NCI-H2171 treated with DMSO at 0.1 percent for 48 hours (cell line): ENCODE measurements at places on chromosomes 5 and 9.
A peak's percentile ranks its signal among the peaks of the same experiment; 100 is the strongest.

DNA sequence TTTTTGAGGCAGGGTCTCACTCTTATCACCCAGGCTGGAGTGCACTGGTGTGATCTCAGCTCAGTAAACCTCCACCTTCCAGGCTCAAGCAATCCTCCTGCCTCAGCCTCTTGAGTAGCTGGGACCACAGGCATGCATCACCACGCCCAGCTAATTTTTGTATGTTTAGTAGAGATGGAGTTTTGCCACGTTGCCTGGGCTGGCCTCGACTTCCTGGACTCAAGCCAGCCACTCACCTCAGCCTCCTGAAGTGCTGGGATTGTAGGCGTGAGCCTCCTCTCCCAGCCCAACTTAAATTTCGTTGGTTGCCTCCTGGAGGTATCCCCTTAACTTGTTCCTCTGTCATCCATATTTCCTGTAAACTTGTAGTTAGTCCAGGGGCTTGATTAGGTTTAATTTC lies 47.2 kb downstream of the RAB24 start:
- DNase-seq, result no peak

GRCh38 chr5:96816411-96816939 lies 8.7 kb upstream of the ERAP1 start:
- DNase-seq, result no peak

DNA sequence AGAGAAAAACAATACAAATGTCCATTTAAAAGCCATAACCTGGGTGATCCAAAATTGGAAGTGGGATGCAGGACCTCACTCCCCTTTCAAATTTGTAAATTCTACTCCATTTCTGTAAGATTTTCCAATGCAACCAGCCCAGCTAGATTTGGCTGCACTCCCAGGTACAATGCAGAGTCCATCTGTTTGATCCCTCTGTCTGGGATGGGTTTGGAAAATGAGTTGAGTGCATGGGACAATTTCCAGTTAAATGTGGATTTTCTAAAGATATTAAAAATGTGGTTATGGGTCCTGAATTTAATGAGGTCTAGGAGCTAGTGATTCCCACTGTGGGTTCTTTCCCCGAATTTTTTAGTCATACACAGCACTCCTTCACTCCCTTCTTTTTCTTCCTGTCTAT lies 104.0 kb upstream of the ATP10B start:
- DNase-seq, result peak; percentile 8

DNA sequence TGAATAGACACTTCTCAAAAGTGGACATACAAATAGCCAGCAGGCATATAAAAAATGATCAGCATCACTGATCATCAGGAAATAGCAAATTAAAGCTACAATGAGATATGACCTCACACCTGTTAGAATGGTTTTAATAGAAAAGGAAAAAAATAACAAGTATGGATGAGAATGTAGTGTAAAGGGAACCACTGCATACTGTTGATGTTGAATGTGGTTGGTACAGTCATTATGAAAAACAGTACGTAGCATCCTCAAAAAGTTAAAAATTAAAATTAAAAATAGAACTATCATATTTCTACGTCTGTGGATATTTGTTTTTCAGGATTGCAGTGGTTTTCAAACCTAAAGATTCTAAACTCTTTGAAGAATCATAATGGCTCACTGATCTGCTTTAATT lies 215.1 kb upstream of the NREP start:
- no peak for DNase-seq

DNA sequence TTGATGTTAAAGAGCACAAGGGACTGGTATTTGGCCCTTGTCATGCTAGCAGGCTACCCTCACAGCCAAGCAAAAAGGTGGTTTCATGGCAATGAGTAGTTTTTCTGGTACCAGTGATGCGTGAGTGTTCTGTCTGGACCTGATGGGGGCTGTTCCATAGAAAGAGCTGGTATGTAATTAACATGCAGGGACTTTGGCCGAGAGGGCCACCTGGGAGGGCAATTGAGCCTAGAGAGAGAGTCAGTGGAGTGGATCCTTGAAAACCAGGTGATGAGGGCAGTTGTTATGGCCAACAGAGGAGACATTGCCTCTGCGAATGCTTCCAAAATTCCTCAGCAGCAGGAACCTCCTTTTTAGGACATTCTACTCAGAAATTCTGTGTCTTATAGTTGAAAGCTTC lies 383.3 kb downstream of the PSAT1 start:
- no peak for DNase-seq

GRCh38 chr5:113128082-113128481 lies 151.5 kb downstream of the DCP2 start:
- no peak for DNase-seq

DNA sequence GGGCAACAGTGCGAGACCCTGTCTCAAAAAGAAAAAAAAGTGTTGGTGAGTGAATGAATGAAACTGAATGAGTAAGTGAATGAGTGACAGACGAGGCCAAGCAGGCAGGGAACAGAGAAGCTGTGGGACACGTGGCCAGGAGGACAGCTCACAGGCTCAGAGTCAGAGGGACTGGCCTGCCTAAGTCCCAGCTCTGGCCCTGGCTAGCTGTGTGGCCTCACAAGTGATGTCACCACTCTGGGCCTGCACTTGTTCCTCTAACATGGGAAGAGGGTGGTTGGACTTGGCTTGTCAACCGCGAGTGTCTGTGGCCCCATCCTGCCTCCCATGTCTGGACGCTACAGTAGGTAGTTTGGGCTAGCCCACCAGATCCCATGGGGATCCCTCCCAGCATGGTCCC lies 4.7 kb upstream of the PLPP7 start:
- DNase-seq, result no peak
